ENCODE measurements at places on chromosomes 3 and 15.
A peak's percentile ranks its signal among the peaks of the same experiment; 100 is the strongest.

DNA sequence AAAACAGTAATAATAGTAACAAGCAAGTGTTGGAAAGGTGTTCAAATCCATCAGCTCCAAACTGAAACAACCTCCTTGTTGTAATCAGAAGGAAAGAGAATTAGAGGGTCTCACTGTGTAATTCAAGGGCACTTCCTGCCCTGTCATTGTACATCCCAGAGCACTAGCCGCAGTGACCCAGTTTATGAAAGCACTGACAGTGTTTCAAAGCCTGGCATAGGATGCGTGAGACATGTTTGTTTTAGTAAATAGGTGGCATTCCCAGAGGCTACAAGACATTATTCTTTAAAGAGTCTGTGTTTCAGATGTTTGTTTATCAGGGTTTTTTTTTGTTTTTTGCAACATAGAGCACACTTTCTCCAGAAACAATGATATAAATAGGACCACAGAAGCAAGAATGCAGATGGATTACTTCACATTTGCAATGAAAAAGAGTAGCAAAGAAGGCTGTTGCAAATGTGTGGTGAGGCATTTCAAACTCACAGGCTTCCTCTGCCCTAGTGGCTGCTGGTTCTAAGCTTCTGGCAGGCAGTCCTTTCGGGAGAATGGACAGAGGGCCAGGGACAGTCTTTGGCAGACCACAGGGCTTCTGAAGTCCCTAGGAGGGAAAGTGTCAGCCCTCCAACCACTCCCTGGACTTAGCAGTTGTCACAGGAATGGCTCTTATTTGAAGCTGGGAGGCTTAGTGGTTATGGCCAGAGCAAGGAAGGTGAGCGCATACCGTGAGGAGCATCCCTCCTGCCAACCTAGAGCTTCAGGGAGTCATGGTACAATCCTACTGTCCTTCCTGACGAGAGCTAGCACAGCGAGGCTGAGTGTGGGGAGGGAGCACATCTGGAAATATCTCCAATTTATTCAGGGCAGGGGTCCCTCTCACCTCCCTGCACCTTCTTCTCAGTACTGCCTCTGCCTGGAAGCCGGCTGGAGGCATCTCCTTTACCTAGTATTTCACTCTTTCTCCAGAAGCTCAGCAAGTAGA, 31.4 kb upstream of the TIPARP start:
- DNase-seq, result no peak

DNA sequence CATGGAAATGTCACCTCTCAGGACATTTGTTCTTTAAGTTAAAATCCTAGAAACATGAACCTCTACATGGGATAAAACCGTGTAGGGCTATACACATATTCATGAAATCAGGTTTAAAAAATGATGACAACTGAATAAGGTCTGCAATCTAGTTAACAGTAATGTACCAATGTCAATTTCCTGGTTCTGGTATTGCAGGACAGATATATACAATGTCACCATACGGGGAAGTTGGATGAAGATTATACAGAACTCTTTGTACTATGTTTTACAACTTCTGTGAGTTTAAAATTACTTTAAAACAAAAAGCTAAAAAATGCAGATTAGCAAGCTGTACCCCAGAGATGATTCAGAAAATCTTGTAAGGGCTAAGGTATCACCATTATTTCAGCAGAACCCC, 6.7 kb downstream of the CNTN3 start:
- no peak for DNase-seq

DNA sequence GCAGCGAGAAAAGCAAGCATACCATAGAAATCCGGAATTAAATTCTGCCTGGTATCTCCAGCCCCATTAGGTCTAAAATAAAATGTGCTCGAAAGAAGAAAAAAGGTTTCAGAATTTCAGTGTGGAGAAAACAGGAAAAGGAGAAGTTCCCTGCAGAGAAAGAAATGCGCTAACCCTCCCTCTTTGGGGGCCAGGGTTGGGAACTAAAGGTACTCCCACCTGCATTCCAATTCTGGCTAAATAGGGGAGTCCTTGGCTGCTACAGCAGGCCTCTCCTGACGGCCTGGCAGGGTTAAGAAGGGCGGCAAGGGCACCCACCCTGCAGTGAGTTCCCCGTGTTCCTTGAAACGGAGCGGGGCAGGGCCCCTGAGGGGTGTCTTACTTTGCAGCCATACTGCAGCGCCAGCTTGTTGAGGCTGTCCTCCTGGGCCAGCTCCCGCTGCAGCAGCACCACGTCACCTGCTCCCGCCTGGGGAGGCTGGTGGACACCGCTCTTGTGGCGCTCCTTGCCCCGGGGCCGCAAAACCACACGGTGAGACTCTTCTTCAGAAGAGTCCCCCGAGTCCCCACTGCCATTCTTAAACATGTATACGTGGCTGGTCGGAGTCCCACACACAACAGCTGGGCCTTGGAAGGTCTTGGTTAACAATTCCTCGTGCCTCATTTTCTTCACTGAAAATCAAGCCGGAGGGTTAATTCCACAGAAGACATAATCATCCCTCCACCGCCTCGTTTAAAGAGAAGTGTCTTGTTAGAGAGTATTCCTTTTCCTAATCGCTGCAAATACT, 1.7 kb downstream of the LYSMD4 start:
- no peak for DNase-seq

DNA sequence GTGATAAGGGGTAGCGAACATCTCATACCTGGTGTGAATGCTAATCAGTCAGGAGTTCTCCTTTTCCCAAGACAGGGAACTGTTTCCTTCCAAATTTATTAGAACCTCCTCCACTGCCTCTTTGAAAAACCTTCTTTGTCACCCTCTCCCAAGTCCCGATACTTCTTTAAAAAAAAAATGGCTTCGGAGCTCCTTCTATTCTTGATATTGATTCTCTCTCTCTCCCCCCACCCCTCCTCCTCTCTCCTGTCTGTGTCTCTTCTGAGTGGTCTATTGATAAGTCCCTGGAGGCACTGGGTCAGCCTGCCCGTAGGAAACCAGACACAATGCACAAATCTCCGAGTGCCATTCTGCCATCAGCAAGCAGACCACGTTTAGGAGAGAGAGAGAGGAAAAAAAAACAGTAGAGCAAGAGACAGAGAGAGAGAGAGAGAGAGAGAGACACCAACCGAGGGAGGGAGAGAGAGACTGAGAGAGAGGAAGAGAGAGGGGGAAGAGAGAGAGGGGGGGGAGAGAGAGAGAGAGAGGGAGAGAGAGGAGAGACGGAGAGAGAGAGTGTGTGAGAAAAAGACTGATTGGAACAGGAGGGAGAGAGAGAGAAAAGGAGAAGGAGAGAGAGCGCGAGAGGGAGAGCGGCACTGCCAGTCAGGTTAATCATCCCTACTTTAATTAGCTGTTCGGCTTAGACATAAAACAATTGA, 160.9 kb downstream of the TIGIT start:
- DNase-seq, result no peak

GRCh38 chr3:138118612-138119422, 3.4 kb upstream of the DZIP1L start:
- peak; percentile 30 for DNase-seq

- no peak for DNase-seq
Measured at GRCh38 chr3:100954990-100955389, 38.2 kb downstream of the ABI3BP start.

- no peak for DNase-seq
Measured at GRCh38 chr3:127914584-127914983, 448 bp upstream of the KBTBD12 start.

DNA sequence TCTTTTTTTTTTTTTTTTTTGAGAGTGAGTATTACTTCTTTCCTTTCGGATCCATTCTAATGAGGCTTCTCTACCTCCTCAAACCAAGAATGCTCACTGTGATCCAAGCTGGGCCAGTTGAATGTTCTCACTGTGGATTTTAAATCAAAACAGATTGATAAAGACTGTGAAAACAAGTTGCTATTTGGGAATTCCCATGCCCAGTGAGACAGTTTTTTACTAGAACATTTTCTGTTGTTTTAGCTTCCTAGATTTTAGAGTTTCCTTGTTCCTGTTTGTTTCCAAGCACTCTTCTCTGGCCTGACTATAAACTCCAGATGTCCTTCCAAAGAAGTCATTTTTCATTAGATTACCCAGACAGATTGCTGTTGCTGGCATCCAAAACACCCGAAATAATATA, 60.1 kb upstream of the GALNT15 start:
- no peak for DNase-seq

DNA sequence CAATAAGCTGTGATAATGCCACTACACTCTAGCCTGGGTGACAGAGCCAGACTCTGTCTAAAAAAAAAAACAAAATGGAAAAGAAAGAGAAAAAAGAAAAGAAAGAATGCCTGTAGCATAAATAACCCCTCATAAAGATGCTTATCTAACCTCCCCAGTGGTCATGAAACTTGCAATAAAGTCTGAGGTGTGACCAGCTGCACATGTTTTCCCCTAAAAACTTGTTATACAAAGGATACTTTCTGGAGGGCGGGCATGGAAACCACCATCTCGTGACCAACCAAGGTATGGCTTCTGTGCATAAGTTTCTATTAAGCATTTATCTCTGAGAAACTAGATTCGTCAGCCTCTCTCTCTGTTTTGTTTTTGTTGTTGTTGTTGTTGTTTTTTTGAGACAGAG, 21.8 kb downstream of the CCDC32 start:
- no peak for DNase-seq

DNA sequence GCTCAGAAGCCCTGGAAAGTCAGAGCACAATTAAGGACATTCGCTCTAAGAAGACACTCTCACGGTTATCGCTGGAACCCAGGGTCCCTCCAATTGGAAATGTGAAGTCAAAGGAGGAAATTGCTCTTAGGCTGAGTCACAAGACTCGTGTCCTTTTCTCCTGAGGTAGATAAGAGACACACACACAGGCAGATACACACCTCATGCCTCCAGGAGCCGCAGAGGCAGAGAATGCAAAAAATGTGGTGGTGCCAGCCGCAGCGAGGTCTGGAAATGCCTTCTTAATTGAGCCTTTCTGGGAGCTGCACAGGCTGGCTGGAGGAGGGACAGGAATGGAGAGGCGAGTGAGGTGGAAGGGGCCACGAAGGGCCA, 189.3 kb downstream of the OPA1 start:
- no peak for DNase-seq

DNA sequence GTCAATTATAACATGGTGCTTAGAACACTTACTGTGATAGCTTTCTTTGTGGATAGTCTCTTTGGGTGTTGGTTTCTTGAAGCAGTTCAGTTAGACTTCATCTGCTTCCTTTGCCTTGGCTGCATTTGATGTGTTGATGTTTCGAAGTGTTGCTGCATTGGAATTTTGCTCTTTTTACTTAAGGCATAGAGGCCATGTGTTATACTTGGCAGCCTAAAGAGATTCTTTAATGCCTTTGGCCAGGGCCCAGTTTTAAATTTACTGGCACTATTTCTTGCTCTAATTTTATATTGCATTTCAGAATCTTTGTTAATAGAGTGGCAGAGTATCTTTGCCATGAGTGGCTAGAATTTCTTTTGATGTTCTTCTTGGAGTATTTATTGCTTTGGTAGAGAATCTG, 21.2 kb downstream of the NR1D2 start:
- no peak for DNase-seq

DNA sequence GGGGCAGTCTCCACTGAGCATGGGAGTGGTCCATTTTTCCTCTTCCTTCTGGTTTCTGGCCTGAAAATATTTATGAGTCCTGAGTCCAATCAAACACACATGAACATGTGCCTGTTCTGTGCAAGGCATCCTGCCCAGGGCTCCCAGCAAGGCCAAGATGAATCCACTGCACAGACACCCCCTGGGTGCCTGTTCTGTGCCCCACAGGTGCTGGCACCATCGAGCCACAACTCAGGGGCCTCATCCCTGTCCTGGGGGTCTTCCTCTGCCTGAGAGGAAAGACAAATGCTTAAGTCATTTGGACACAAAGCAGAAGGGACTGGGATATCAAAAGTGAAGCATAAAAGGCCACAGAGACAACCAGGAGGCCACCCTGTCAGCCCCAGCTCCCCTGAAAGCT, 87.4 kb upstream of the IQSEC1 start:
- DNase-seq, result no peak

DNA sequence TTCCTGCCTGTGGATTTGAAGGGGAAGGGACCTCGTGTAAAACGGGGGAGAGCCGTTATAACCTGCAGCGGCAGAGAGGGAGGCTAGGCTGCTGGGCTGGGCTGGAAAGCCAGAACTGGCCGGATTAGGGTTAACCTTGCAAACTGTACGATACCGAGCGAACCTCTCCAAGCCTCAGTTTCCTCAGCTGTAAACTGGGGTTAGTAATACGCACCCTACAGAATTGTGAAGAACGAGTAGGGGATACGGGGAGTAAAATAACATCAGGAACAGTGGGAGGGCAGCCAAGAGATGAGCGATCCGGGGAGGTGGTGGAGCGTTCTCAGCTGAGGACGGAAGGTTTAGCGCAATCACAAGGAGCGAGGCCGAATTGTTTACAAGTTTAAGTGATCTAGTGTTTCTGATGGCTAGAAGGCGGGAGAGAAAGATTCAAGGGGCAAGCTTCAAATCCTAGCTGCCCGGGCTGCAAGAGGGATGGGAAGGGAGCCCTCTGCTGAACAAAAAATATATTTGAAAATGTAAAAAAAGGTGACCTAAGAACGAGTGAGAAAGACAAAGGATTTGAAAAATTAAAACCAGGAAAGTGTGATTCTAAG, 768 bp upstream of the SEMA5B start:
- no peak for DNase-seq

GRCh38 chr15:38896647-38897046, 332.0 kb upstream of the RASGRP1 start:
- no peak for DNase-seq

DNA sequence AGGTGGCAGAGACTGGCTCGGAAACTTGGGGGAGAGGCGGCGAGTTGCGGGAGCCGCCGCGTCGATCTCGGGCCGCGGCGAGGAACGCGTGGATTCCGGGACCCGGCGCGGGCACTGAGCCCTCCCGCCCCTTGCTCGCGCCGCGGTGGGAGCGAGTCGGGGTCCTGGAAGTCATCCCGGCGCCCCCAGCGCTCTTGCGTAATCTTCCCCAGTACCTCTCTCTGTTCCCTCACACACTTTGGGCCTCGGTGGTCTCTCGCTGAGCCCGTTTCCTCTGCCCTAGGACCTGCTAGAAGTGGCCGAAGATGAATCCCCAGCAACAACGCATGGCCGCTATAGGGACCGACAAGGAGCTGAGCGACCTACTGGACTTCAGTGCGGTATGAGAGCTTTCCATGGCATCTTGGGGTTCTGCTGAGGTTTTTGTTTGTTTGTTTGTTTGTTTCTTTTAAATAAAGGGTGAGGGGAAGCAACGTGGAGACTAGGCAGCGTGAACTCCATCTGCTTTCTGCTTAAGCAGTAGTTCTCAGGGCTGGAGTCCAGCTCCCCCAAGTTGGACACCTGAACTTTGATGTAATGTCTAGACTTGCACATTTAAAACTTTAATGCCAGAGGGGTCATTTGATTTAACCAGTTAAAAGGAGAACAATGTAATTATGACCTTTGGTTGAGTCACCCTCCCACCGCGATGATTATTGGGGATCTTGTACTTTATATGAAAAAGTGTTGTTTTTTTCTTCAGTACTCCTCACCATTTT, 1.3 kb downstream of the TCF12 start:
- peak; percentile 4 for DNase-seq
